ENCODE measurements at places on chromosomes 16 and 17.

DNA sequence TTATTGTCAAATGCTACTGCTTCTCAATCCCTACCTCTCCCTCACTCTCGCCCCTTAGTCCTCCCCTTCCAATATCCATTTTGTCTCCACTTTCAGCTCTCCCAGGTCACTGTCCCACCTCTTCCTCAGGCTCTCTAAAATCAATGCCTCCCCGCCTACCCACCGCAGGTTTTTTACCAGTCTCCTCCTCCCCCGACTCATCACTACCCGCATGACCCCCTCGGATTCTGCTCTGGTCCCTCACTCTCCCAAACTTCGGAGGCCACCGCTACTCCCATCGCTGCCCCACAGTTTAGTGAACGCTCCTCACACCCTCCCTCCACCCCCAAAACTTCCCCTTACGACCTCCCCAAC, 513 bp downstream of the CRLF3 start:
- DNase-seq: no peak

GRCh38 chr16:67210069-67210937, 11.4 kb downstream of the ELMO3 start:
- DNase-seq: no peak

DNA sequence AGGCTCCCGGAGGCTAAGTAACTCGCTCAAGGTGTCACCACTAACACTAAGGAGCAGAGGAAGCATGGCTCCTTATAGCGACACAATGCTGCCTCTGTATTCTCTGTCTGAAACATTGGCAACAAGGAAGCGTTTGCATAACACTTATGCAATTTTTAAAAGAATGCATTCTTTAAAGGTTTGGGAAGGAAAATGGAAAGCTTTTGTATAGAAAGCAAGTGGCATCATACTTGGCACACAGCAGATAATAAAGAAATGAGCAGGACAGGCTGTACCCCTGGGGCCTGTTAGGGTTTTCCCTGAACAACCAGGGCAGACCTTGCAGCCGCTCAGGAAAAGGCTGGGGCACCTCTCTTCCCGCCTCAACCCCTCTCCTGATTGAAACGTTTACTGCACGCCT, 36.9 kb downstream of the PPL start:
- DNase-seq: no peak

DNA sequence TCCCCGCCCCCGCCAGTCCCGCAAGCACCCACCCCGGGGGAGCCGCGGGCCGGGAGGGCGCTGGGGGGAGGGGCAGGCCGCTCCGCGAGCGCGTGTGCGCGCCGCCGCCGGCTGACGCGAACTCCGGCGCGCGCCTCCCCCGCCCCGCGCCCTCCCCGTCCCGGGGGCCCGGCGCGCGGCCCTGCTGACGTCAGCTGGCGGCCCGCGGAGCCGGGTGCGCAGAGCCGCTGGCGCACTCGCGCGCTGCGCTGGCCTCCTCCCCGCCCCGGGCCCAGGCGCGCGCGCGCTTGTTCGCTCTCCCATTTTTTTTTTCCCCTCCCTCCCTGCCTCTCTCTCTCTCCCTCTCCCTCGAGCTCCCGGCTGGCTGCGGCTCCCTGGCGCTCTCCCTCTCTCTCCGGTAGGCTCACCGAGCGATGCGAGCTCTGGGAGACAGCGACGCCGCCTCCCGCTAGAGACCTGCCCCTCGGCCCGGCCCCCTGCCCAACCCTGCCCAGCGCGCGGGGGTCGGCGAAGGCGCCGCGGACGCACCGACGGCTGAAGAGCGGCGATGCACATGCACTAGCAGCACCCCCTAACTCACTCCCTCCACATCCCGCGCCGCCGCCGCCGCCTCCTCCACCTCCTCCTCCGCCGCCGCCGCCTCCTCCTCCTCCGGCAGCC, at the start of gene GNAO1:
Gene GNAO1 (plus strand): TSS at position 334 of the 660 bp plus-strand sequence. CDS start 747 bp downstream, outside the sequence.
- peak; percentile 43 for DNase-seq

DNA sequence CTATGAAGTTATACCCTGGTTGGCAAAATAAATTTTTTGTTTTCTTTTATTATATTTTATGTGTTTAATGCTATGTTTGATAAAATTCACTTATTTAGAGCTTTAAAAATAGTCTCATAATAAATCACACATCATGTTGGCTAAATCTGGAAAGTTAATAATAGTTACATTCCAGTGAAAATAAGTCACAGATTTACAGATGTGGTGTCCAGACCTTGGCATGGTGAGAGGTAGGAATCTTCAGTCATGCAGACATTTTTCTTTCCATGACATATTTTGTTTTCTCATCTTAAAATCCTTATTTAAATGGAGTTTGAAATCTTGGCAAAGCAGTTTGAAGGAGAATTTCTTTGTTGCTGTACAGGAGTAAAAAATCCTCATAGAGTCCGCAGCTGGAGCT, 48.1 kb upstream of the GOSR1 start:
- DNase-seq: no peak

- no peak for DNase-seq
Measured at GRCh38 chr16:1984347-1985225, 593 bp downstream of the GFER start.

GRCh38 chr17:75861927-75862317, 6.8 kb upstream of the WBP2 start:
- no peak for DNase-seq

- no peak for DNase-seq
Measured at GRCh38 chr17:17384961-17385360, 81.8 kb downstream of the NT5M start.

DNA sequence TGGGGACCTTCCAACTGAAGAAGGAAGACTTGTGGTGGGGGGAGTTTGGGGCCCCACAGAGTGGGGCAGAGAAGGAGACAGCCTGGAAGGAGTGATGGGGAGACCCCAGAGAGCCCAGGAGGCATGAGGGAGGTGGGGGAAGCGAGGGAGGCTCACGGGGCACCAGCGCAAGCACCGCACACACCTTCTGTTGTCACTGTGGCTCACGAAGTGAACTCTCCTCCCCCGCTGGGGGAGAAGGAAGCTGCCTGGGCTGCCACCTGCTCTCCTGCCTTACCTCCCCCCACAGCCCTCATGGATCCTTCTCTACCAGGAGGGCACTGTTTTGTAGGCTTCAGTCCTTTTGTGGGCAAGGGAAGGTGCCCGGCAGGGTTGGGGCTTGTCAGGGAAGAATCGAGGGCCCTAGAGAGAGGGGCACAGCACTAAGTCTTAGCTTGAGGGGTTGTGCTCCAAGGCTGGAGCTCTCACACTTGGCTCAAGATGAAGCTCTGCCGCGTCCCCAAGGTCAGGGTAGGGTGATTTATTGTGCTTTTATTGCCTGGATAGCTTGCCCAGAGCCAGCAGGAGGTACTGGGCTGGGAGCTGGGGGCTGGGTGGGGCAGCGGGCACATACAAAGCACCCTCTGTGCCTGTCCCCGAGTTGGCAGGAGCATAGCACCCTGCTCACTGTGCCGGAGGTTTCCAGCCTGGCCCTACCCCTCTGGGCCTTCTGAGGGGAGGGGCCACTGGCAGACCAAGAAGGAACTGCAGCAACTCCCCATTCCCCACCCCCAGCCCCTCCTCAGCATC, 4.6 kb upstream of the STARD3 start:
- DNase-seq: no peak

DNA sequence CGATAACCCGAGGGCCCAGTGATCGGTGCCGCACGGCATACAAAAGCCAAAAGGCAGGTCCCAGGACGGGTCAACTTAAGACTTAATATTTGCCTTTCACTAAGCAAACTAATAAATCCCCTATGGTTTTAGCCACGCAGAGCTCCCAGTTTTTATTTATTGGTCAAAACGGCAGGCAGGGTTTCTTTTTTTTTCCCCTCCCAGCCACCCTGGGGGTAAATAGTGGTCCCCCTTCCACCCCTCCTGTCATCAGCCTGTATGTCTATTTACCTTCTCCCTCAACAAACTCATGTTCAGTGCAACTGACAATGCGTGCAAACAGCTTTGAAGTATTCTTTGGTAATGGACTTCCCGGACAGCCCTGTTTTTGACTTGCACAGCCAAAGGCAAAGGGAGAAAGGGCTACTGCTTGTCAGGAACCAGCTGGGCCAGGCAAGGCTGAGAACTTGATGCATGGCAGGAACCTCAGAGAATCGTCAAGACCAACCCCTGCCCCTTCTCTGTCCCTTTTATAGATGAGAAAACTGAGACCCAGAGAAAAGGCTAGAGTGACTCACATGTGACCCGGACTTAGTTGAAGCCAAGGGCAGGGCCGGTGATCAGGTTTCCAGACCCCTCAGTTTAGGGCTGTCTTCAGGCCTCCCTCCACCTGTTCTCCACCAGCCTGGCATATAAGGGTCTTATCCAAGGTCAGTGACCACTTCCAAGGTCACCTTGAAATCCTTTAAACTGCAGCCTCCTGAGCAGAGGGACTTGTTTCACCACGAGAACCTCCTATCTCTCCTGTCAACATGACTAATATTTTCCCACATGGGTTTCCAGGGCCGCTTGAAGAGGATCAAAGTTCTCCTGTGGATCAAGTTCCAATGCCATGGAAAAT, 279.0 kb downstream of the SOX9 start:
- DNase-seq: no peak

- peak; percentile 60 for DNase-seq
Measured at GRCh38 chr16:2474877-2475412, at the start of gene TBC1D24. Gene TBC1D24 (plus strand): TSS chr16:2475127. CDS start chr16:2496149, 21,022 bp downstream.

DNA sequence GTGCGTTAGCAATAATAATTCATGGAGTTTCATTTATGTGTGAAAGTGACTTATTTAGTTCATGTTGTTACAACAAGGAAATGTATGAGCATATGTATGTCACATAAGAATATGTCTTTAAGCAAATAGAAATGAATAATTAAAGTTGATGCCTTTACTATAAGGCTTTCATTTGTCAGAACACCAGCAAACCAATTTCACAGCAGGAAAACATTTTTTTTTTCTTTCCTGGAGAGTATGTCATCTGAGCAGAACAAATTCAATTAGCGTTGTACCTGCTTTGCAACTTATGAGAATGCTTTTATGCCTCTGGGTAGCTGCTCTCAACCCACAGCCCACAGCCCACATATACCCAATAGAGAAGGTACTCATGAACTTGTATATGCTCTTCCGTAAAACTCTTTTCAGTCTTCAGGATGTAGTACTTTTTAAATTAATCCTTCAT, 26.3 kb upstream of the APOH start:
- DNase-seq: no peak
